ENCODE measurements at places on chromosomes 6 and 20.

GRCh38 chr20:50980851-50981713 is 22.5 kb downstream of the MOCS3 start:
- DNase-seq: no peak

- no peak for DNase-seq
These were observed 30.4 kb upstream of the HIVEP2 start for GRCh38 chr6:142975365-142975764.

DNA sequence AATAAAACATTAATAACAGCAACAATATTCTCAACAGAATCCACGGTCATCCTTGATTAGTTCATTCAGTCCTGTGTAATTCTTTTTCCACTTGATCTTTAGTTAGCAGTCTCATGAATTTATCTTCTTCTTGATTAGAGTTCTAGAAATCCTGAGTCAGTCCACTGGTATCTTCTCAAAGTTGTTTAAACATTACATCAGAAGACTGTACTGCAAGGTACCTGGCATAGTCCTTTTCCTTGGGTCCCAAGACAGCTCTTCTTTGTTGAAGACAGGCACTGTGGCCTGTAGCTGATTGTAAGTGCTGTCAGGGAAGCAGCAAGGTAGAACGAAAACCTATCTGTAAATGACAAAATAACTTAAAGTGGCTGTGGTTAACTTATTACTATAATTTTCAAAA is 11.8 kb downstream of the MAP3K4 start:
- DNase-seq: no peak

DNA sequence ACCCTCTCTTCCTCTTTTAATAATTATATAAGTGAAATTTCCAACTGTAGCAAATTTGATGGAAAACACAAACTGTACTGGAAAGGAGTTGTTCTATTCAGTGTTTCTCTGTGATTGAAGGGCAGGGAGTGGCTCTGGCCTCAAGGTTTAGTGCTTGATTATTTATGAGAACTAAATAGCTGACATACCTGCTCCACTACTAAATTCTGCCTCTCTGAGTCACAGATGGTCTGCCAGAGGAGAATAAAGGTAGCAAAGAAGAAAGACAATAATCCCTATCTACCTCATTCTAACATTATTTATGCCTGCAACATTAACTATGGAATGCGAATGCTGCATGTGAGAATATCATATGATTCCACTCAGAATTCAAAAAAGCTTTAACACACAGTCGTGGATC is 9.3 kb downstream of the BMP5 start:
- DNase-seq: no peak

- DNase-seq: no peak
These were observed 9.4 kb upstream of the TRIB3 start for GRCh38 chr20:370977-371754.

- DNase-seq: no peak
These were observed 12.8 kb upstream of the SGK2 start for GRCh38 chr20:43545837-43546578.

- no peak for DNase-seq
These were observed 22.1 kb downstream of the PABPC1L start for GRCh38 chr20:44931911-44932310.

DNA sequence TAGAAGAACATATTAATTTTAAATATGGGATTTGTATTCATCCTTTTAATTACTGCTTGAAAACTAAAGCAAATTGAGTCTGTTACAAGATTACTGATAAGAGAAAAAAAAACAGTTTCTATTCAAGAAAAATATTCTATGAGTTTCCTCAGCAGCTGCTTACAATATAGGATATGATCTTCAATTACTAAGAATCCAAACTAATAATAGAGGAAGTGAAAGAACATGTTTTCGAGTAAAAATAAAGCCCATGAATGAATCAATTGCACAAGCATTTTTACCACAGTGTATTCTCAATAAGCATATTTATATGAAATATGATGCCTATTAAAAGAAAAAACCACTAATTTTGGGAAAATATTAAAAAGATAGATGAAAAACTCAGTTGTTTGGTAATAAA is 63.4 kb downstream of the AHI1 start:
- no peak for DNase-seq

DNA sequence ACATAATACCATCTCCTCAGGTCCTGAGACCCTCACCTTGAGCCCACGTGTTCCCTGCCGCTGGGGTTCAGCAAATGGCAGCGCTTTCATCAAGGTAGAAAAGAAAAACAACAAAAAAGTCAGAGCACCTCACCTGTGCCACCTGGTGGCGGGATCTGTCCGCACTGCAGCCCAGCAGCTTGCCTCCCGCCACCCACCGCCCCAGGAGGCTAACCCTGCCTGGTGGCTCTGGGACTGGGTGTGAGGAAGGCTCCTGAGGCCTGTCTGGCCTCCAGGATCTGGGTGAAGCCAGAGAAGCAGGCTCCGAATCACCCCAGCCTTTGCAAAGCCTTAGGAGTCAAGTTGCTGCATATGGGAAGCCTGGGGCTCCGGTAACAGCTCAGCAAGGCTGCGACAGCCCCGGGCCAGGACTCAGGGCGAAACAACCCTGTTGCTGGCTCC is 270.8 kb downstream of the BMP7 start:
- no peak for DNase-seq

- no peak for DNase-seq
These were observed 86.2 kb downstream of the RAMACL start for GRCh38 chr6:166500246-166500645.

GRCh38 chr20:42155586-42155985 is 537.4 kb upstream of the CHD6 start:
- DNase-seq: no peak

- no peak for DNase-seq
These were observed 192.9 kb downstream of the SYNDIG1 start for GRCh38 chr20:24662322-24662721.

GRCh38 chr6:135497412-135498184 is at the start of gene AHI1:
AHI1 (minus strand) TSS chr6:135497740; CDS start chr6:135492237, 5,503 bp downstream.
- peak; percentile 69 for DNase-seq

DNA sequence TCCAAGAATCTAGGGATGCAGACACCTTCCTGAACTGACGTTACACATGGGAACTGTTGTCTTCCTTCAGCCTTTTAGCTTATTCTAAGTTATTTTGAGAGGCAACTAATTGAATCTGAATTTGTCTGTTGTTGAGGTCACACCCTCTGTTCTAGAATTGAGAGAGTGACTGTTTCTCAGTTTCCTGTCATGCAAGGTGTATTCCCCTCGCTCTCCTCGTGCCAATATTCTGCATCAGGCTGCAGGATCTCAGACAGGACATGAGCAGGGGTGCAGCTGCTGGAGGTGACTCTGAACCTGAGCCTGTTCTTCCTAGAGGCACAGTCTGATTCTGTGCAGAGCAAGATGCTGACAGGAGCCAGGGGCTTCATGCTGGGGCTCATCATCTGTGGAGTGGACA is 52.5 kb downstream of the HLA-DPB1 start:
- DNase-seq: no peak

DNA sequence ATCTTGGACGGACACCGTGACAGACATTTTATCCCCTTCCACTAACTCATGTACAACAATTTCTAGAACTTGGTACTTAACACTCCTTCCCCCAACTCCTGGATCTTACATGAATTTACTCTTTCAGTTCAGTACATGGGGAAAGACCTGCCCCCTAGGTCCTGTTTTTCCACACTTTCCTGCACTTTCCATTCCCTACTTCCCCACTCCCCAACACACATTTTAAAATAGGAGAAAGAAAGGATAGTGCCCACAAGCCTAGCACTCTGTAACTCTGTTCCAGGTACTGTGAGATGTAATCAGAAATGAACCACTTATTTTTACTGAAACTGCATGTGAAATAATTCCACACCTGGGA is 1.3 kb downstream of the ADGRG6 start:
- no peak for DNase-seq

- no peak for DNase-seq
These were observed 5.6 kb downstream of the EEF1A1 start for GRCh38 chr6:73515204-73515655.

DNA sequence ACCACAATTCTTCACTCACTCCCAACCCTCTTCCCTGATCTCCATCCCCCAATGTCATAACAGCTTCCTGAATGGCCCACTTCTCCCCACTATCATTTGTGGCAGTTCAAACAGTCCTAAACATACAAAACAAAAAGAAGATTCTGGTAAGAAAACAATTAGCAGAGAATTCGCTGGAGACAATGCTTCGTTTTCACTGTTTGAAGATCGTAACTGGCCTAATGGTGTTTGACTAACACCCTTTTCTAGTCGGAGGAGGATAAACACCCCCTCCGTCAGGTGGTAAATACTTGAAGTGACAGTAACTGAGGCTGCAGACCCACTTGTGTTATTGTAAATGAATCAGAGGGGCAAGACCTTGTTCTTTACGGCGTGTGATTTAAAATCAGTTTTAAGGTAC is 3.8 kb downstream of the EYA2 start:
- no peak for DNase-seq

GRCh38 chr6:15170126-15170525 is 75.7 kb upstream of the JARID2 start:
- no peak for DNase-seq

- DNase-seq: no peak
These were observed 7.1 kb downstream of the IP6K3 start for GRCh38 chr6:33739571-33739970.

DNA sequence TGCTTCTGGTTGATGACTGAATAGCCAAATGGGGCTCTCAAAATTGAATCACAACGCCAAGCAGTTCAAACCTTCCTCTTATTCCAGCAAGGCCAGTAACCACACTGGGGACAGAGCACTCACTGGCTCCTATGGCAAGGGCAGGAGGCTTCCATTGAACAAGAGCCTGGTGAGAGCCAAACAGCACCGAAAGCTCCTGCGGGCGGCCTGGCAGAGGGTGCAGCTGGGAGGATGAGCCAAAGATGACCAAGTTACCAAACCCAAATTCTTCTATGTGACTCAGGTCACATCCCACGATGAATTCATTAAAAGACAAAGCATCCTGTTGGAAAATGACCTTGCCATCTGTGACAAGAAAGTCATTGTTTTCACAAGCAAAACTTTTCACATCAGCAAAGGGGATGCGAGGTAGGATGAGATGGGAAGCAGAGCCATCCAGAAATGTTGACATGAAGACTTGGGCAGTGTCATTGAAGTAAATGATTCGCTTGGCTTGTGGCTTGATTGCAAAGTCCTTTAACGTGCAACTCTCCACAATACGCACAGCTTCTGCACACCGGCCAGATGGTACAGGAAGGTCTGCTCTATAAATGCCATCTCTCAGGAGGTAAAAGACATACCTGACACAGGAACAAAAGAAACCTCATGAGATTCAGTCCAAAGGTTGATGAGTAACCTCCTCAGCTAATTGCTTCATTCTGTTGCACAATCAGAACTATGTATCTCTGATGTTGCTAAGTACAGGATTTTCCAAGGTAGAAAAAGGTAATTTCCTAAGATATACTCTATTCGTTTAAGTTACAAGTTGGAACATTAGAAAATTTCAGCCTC is 36.3 kb downstream of the ROS1 start:
- DNase-seq: no peak

DNA sequence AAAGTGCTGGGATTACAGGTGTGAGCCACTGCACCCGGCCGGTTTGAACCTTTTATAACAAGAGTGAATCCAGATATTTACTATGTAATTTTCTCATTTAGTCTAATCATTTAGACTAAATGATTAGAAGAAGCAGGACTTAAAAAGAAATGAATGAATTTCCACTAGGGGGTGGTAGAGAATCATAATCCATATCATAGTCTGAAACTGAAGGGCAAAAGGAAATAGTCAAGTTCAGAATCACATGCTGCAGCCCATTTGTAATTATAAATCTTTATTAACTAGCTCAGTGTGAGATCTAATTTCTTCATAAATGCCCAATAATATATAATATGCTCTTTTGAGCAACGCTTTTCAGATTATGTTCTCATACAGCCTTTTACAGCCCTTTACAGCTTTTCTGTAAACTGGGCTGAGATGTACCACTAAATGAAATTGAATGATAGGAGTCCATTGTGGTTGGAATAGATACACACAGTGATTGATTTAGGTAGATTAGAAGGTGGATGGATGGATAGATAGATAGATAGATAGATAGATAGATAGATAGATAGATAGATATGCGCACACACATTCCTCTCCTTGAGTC is 31.8 kb downstream of the PSMB9 start:
- peak; percentile 23 for DNase-seq

DNA sequence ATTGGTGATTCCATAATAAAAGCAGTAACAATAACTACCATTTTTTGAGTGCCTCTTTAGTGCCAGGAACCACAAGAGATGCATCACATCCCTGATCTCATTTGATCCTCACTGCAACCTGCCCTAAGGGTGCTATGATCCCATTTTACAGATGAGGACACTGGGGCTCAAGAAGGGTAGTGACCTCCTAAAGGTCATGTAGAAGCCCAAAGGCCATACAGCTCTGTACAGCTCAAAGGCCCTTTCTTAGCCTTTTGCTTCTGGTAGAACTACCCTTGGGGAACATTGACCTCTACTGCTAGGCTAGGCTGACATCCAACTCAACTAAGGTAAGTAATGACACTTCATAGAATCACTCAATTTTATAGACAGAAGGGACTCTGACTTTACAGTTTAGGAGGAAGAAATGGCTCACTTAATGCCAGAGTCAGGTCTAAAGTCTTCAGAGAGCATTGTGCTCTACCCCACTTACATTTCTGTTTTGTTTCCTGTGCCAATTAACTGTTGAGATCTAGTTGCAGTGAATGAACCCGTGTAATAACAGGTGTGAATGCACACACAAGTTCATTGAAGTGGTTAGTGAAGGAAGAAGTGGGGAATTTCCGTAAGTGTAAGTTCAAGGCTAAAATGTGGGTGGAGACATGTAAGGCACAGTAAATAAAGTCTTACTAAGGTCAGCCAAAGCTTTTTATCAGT is 10.7 kb downstream of the SLC9A8 start:
- no peak for DNase-seq

GRCh38 chr20:20731945-20732296 is 19.5 kb upstream of the RALGAPA2 start:
- no peak for DNase-seq

DNA sequence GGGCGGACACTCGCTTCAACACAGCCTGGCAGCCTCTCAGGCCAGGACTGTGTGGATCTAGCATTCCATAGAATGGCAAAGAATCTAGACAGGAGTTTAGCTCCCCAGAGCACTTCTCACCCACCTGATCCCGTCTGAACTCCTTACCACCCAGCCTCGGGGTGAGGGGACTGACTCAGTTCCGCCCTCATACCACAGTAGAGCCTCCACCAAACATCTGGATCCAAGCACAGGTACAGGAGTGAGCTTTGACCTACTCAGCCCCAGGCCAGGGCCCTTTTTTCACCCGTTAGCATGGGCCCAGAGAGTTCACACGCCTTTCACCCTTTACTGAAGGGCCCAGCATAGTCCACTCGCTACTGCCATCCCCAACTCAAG is 715 bp downstream of the PSMF1 start:
- no peak for DNase-seq

All from cerebellar nuclear complex (tissue), 1 donor.